ENCODE measurements at places on chromosomes 1 and 21.
A peak's percentile ranks its signal among the peaks of the same experiment; 100 is the strongest.

DNA sequence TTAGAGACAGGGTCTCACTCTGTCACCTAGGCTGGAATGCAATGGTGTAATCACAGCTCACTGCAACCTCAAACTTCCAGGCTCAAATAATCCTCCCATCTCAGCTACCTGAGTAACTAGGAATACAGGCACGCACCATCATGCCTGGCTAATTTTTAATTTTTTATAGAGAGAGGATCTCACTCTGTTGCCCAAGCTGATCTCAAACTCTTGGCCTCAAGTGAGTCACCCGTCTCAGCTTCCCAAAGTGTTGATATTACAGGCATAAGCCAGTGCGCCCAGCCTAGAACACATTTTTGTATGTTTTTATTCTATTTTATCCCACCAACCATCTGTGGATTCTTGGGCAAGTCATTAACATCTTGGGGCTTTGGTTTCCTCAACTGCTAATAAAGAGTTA, 100.5 kb downstream of the AK5 start:
- no peak for DNase-seq

DNA sequence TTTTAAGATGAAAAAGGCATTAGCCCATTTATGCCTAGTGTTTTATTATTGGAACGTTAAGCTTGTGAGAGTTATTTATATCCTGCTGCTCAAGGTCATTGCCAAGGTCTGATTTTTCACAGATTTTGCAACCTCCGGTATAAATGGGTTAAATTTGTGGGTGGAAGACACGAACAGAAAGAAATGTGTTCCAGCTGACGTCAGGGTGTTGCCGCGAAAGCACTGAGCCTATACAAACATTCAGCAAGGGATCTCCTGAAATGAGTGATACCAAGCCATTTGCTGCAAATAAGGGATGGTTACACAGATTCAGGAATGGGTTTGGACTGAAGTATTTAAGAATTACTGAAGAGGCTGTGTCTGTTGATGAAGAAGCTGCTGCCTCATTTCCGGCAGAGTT, 32.2 kb downstream of the TMED5 start:
- no peak for DNase-seq

- peak; percentile 19 for DNase-seq
Observed at GRCh38 chr1:242523719-242524570, 552 bp downstream of the PLD5 start.

- no peak for DNase-seq
Observed at GRCh38 chr1:233268389-233269022, 27.0 kb downstream of the PCNX2 start.

- DNase-seq, result no peak
Observed at GRCh38 chr1:183812128-183812527, 7.2 kb downstream of the RGL1 start.

DNA sequence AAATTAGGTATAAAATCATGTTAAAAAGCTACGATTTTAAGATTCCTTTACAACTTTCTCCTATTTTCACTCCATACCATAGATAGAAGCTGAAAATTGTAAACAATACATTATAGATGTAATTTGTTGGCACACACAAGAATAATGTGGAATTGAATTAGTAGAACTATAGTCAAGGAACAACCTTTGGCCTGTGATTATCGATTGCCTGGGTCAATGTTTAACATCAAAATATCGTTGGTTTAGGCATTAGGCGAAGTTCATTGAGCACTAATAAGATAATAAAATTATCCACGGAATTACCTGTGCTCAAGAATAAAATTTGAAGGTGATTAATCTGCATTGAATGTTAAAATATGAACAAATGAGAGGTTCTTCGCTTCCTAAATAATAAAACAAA, 455.1 kb upstream of the ZP4 start:
- DNase-seq, result no peak

DNA sequence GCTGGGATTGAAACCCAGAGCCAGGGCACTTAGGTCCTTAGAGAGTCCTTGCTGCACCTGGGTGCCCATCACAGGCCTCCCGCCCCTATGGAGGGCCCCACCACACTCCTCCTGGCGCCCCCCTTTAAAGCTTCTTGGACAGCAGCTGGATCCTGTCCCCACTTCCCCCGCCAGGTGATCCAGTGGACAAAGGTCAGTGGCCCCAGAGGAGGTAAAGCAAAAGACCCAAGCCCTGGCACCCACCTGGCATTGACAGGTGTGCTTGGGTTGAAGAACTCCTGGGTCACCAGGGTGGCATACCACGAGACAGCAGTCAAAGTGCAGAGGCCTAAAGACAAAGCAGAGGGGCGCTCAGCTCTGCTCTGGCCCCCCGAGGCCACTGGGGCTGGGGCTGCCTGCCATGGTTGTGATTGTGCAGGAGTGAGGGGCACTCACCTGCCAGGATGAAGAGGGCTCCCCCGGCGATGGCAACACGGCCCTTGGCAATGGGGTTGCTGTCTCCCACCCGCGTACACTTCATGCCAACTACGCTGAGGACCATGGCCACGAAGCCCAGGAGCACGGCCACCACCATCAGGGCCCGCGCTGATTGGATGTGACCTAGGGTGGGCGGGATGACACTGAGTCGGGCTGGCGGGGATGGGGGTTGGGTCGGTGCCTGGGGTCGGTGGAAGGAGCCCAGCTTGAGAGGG, 1.9 kb downstream of the CLDN19 start:
- no peak for DNase-seq

DNA sequence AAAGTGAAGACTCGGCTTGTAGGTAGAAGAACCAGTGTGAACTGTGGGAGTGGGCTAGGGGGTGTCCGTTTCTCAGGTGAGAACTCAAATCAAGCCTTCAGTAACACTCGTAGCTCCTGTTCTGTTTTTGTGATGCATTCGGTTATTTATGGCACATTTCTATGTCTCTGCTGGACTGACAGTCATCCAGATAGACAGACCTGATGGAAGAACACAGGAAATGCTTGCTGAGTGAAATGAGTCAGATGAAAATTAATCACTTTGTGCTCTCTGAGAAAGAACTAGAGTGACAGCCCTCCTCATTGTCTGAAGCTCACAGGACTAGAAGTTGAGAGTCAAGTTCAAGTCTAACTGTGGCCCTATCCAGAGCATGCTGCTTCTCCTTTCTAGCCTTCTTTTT, 360.1 kb upstream of the PLXNA2 start:
- no peak for DNase-seq

GRCh38 chr1:81797701-81798100, 3.0 kb upstream of the ADGRL2 start:
- no peak for DNase-seq

DNA sequence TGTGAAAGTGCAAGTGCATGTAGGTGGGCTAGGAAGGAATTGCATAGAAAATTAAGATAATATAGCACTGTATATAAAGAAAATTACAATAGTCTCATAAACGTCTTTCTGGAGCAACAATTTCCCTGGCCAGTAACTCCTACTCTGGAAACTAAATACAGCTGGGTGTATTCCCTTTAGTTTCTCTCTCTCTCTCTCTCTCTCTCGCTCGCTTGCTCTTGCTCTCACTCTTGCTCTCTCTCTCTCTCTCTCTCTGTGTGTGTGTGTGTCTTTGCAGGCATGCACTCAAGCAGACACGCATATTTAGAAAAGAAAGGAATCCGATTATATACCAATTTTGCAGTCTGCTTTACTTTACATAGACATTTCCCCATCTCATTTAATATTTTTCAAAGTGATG, 14.7 kb downstream of the S100A10 start:
- DNase-seq, result no peak

GRCh38 chr1:188427642-188428041, 1598.9 kb downstream of the PLA2G4A start:
- DNase-seq, result no peak

Measured in germinal center (tissue), 1 donor.